ENCODE measurements at places on chromosomes 3 and 15.

DNA sequence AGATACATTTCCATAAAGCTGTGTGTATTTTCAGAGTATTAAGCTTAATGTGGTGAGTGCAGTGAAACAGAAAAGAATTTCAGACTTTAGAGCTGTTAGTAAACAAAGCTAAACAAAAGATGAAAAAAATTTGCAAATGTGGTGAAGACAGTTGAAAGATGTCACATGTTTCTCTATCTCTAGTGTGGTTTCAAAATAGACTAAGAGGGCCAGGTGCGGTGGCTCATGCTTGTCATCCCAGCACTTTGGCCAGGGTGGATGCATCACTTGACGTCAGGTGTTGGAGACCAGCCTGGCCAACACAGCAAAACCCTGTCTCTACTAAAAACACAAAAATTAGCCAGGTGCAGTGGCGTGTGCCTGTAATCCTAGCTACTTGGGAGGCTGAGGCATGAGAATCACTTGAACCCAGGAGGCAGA is 466.0 kb upstream of the NR2F2 start:
- no peak for DNase-seq

DNA sequence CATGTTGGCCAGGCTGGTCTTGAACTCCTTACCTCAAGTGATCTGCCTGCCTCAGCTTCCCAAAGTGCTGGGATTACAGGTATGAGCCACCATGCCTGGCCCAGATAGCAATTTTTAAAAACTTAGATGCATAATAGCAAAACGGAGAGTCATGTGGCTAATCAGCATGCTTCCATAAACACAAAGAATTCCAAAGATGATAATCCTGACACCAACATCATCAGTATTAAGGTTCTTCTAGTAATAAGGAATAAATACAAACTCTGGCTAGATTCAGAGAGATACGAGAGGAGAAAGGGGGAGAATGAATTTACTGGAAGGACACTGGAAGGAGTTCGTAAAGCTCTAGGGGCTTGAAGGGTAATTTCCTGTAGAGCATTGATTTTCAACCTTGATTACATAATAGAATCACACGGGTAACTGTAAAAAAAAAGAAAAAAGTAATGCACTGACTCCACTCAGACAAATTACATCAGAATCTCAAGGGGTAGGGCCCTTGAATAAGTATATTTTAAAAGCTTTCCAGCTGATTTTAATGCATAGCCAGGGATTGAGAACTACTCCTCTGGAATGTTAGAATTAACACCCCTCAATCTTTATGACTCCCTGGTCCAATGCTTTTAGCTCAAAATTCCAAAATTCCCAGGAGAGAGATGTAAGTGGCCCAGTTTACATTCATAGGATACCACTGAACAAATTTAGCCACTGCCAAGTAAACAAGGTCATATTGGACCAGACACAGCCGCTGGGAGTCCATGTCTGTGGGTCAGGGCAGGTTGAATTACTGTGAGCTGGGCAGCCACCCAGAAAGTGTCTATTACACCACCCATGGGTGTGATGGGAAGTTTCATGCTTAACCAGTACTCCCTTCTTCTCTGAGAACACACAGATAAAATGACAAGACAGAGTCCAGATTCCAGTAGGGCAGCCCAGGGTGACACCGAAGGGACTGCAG is 243.9 kb downstream of the TBL1XR1 start:
- DNase-seq: no peak

DNA sequence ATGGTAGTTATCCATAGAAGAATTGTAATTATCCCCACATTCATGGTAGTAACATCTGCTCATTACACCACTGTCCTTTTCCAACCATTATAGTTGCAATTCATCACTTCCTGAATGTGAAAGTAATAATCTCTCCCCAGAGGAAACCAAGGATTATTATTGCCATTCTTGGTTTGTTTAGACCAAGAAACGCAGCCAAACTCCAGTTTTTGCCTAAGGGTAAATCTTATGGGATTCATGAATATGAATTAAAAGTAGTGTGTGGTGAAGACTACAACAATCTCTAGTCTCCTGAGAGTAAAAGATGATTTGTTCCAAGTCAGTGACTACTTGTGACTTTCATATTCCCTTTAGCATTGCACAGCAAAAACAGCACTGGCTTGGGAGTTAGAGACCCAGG is 45.7 kb upstream of the ABI3BP start:
- no peak for DNase-seq

DNA sequence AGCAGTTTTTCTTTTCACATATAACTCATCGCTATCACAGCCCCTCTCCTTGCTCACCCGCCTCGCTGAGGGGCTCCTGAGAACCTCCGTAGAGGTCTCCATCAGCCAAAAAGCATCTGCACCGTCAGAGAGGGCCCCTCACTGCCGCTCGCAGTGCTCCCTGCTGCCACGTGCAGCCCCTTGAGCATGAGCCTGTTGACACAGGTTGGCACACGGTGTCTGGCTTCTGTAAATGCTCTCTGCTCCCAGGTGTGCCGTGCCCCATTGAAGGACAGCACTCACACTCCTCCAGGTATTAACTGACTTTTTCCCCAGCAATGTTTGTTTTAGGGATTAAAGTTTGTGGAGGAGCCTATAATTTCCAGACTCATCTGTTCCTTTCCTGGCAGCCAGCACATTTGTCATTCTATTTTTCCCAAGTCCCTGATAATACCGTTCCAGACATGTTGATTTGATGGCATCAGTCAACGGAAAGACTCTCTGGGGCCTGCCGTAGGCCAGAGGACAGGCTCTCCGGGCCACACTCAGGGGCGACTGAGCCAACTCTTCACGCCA is 2.1 kb upstream of the FURIN start:
- no peak for DNase-seq

DNA sequence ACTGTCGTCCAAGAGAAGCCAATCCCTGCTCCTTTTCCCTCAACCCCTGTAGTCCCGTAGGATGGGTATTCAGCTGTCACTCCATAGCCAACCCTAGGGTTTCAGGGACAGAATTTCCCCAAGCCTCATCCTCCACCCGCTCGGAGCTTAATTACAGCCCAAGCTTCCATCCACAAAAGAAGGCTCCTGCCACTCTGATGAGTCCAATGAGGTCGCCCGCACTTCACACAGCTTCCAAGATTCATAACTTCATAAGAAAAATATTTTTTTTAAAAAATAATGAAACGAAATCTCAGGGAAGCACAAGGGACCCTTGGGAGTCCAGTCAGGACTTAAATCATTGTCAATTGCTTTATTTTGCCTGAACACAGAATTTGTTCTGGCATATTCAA is 75.6 kb downstream of the SLC12A8 start:
- DNase-seq: no peak

GRCh38 chr15:75025548-75026260 is 2.3 kb downstream of the PPCDC start:
- no peak for DNase-seq
